ENCODE measurements at places on chromosomes 7 and 10. TPM values are rescaled to one million over a fixed set of nuclear protein-coding genes. Genes with fewer than 3 reads are reported as not detected.
A peak's percentile ranks its signal among the peaks of the same experiment; 100 is the strongest.

Gene ZC3HAV1
- 10.5 TPM for polyA plus RNA-seq

Gene GATA3
- 1.0 TPM for polyA plus RNA-seq

Gene ZNF37A
- polyA plus RNA-seq: 7.4 TPM

Gene FAM180A
- polyA plus RNA-seq: not detected

Gene TEX47
- not detected for polyA plus RNA-seq

Gene HABP2
- polyA plus RNA-seq: 0.10 TPM

Gene TWIST1
- polyA plus RNA-seq: 5.6 TPM

Gene TMEM184A
- polyA plus RNA-seq: 0.92 TPM

Gene EPHB6
- polyA plus RNA-seq: 3.6 TPM

Gene TRPV6
- polyA plus RNA-seq: 0.05 TPM

Gene ELFN1
- polyA plus RNA-seq: 6.7 TPM

Gene HKDC1
- polyA plus RNA-seq: not detected

DNA sequence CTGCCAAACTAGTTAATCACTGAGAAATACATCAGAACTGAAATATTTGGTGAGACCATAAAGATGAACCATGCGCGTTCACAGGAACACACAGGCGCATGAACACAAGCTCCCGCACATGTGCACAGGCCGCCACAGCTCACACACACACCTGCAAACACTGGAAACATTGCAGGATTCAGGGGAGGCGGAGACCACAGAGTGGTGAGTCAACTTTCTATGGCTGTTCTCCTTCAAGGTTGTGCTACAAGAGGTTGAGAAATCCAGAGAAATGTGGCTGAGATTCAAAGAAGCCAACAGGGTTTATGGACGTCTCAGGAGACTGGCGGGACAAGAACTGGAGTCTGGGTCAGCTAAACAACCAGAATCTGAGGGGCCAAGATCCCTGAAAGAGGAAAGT is 17.8 kb downstream of the ESYT2 start:
- no peak for DNase-seq

DNA sequence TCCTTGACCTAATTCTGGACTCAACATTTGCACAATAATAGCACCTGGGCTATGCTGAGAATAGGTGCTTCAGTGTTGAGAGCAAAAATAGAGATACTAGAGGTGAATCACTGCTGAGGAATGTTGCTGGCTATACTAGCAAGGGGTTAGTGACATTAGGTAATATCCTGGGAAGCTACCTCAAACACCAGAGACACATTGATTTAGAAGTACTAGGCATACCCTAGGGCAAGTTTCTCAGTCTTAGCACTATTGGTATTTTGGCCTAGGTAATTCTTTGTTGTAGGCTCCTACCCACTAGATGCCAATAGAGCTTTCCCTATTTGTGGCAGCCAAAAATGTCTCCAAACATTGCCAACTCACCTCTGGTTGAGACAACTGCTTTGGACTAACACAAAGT is 484.0 kb upstream of the MBL2 start:
- DNase-seq: no peak

DNA sequence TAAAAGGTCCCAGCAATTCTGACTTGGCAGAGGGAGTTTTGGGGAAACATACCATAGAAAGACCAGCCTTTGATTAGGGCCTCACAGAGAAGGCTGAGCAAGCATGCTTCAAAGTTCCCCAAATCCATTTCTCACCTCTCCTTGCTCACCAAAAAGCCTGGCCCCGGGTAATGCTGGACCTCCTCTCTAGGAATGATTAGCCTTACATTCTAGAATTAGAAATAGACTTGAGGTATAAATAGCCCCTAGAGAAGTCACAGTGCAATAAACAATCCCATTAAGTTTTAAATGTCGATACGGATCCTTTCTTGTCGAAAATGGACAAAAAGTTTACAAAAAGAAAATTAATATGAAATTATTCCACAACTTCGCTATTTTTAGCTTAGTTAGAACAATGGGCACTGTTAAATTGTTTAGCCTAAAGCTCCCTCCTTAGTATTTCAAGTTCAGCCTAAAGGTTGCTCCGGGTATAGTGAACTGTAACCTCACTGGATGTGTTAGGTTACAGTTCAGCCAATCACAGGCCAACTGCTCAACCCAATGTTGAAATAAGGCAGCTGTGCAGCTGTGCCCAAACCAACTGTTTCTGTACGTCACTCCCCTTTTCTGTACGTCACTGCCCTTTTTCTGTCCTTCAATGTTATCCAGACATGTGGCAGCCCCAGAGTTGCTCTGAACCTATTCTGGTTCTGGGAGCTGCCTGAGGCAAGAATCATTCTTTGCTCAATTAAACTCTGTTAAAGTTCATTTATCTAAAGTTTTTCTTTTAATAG is 7.9 kb upstream of the GSDME start:
- DNase-seq: no peak

DNA sequence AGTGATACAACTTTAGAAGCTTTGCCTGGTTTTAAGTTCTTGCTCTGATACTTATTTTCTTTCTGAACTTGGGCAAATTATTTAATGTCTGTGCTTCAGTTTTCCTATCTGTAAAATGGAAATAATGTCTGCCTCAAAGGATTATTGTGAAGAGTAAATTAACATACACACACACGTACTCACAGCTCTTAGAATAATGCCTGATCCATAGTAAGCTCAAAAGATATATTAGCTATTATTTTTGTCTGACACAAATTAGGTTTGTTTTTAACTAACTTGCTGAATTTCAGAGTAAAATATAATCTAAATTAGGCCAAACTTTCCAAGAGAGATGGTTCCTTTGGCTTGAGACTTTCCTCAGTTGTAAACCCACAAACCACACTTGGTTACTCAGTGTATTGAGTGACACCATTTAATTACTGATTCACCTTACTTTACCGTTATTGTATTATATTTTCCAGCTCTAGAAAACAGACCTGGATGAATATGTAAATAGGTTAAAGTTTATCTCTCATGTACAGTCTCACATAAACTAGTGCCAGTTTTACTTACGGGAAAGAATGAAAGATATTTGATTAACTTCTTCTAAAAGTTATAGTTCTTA is 50.4 kb downstream of the VTI1A start:
- no peak for DNase-seq

DNA sequence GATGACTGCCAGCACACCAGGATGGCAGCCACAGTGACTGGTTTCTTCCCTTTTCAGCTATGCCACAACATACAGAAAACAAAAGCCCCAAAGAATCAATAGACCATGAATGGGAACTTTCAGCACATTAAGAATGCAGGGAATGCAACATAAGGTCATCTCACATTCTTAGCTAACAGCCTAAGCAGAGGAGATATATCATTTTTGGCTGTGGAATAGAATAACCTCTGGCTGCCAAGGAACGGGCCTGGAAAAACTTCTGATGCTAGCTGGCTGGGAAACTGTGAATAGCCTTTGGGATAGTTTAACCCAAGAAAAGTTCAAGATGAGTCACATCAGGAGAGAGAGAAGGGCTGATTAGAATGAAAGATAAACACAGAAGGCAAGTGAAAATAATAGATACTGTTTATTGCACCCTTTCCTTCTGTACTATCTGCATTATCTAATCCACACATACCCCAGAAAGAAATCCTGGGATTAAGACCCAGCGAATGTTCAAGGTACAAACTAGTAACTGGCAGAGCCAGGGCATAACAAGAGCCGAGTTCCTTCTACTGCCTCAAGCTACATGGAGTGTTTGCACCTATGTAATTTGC is 169.2 kb downstream of the SEMA3A start:
- DNase-seq: peak; percentile 81

DNA sequence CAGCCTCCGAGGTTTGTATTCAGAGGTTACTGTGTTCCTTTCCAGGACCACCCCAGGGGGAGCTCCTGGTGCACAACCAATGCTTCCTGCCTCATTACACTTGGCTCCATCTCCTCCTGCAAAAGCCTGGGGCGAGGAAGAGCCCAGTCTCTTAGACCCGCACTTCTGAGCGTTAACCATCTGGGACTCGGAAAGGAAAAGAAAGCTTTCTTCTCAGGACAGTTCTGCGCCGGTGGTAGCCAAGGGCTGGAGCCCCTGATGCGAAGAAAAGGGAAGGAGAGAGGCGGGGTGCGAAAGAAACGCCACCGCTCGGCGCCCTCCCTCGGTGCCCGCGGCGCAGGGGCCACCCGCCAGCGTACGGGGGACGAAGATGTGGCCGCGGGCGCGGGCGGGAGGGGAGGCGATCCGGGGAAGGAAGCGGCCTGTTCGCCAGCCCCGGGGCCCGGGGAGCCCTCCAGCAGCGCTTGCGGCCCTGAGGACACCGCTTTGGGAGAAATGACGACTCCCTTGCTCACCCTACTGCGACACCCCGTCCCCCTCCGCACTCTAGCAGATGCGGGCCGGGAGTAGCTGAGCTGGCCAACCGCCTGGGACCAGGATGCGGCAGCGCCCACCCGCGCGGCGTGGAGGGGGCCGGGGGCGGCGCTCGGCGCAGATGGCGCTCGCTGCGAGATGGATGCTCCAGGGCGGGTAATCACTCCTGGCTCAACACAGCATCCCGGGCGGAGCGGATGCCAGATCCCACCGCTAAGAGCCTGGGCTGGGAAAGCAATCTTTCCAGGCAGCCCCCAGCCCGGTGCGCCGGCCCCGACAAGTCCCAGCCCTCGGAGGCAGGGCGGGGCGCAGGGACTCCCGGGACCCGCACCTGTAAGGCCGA is 1.3 kb downstream of the NRCAM start:
- DNase-seq: peak; percentile 21

- no peak for DNase-seq
Observed at GRCh38 chr7:131223151-131223550, 104.5 kb upstream of the MKLN1 start.

DNA sequence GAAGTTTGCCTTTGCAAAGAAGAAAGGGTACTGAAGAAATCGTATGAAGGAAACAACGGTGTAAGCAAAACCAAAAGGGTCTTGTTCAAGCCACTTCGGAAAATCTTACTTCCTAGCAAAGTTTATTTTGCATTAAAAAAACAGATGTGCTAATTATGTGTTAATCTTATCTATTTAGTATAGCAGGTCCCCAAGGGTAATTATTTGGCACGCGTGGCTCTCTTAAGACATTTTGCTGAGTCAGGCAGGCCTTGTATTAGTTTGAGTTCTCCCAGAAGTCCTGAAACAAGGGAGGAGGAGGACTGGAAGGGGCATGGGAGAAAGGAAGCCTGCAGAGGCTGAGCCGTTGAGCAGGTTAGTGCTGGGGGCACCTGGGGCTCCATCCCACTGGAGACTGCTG is 44.9 kb downstream of the TMEM178B start:
- DNase-seq: no peak

DNA sequence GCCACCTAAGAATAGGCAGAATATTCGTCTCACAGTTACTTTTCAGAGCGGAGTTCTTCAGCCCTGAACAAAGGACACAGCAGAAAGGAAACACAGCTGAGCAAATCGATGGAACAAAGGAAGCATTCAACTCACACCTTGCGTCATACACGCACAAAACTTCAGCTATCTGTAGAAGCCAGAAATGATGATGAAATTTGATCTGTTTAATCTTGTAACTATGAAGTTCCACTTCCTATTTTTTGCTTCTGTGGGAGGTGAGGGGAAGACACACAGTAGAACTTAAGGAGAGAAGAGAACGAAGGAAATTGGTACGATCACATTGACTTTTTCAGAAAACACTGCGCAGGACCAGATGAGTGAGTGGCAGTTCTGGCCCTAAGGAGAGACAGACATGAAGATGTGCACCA is 26.2 kb downstream of the FAM171A1 start:
- DNase-seq: no peak

DNA sequence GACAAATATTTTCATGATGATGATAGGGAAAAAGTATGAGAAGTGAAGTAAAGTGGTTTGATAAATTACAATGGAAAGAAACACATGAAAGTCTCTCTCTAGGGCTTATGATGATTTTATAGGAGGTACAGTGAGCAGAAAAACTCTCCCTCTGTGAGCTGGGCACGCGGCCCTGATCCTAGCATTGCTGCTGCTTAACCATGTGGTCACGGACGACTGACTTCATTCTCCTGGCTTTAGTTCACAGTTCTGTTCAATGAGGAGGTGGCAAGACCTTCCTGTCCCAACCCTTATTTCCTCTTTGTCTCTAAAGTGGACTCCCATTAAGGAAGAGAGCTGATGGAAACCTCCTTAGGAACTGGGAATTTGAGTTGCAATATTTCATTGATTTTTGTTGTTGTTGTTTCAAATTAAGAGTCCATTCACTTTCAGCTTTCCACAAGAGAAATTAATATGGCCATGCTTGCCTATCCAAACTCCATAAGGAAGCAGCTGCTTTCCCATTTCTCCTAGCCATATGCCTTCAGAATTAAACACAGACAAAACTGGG is 8.2 kb upstream of the PON3 start:
- DNase-seq: peak; percentile 24

DNA sequence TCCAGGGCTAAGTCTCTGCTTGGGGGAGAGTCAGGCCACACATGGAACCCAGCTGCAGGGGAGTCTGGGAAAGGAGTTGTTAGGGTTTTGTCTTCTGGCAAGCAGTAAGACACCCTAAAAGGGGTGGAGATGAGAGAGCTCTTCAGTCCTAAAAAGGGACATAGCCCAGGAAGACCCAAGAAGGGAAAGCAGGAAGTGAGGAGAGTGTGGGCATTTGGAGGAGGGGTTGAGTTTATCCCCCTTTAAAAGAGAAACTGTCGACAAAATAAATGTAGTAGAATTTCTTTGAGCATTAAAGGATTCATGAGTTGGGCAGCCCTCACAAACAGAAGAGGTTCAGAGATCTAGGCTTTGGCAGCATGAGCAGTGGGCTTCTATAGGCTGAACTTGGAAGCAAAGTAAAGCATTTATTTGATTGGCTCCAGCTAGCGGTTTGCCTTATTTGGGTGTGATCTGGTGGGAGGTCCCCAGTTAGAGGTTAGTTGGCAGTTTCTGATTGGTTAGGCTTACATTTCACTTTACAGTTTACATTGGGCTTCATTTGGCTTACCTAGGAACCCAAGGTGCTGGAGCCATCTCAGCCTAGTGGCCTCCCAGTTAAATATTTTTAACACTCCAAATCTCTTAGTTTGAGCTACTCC is 246.7 kb downstream of the CAMK1D start:
- DNase-seq: no peak

DNA sequence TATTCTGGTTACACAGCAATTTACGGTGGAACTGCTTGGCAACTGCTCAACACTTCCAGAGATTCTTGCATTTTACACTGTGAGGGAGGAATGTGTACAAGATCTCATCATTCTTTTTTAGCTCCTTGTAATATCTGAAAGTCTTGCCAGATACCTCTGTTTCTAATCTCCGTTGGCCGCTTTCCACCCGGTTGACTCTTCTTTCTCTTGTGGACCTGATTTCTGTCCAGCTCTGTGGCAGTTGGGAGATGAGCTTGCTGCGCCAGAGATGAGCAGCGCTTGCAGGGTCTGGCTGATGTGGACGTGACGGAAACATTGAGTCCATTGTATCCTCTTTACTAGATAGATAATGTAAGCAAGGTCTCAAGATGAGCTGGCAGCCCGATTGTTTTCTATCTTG is 27.6 kb downstream of the SPAG6 start:
- DNase-seq: no peak

- no peak for DNase-seq
Observed at GRCh38 chr10:29756451-29756850, 121.7 kb upstream of the SVIL start.

- DNase-seq: no peak
Observed at GRCh38 chr7:157760004-157760730, 423.4 kb downstream of the DNAJB6 start.

DNA sequence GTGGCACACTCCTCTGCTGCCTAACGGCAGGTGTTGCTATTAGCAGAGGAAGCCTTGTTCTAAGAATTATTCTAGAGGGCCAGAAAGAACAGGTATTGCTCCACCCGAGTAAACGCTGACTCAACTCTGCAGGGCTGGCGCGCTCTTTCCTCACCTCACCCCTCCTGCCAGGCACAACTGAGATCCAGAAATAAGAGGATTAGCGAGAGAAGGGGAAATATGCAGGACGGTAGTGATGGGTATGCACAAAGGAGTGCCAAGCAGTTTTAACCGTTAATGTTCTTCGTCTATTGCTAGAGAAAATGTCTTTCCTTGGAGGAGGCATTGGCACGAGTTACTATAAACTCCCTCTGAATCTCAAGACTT is 369 bp upstream of the SCIN start:
- no peak for DNase-seq
